MG63 (cell line): ENCODE measurements at places on chromosomes 7 and 10. TPM values are rescaled to one million over a fixed set of nuclear protein-coding genes. Genes with fewer than 3 reads are reported as not detected.

The SPDYE9 gene
- not detected in 2 replicates for total RNA-seq

GRCh38 chr10:78349911-78350663 lies 316.4 kb downstream of the RPS24 start:
- DNase-seq = no peak

The ZC3HAV1L gene
- total RNA-seq = 3.5 and 4.3 TPM in 2 replicates

The IFIT1 gene
- total RNA-seq = 40.8 and 44.7 TPM in 2 replicates

GRCh38 chr10:132532749-132533560 lies 4.6 kb upstream of the INPP5A start:
- peak; percentile 60 for DNase-seq

The NUDCD3 gene
- total RNA-seq = 23.1 and 32.8 TPM in 2 replicates
